ENCODE measurements at places on chromosomes 6 and 20.

- DNase-seq, result no peak
These were observed 19.5 kb upstream of the FAM8A1 start for GRCh38 chr6:17580518-17581048.

- DNase-seq, result no peak
These were observed 14.5 kb downstream of the CHMP4B start for GRCh38 chr20:33825340-33826269.

DNA sequence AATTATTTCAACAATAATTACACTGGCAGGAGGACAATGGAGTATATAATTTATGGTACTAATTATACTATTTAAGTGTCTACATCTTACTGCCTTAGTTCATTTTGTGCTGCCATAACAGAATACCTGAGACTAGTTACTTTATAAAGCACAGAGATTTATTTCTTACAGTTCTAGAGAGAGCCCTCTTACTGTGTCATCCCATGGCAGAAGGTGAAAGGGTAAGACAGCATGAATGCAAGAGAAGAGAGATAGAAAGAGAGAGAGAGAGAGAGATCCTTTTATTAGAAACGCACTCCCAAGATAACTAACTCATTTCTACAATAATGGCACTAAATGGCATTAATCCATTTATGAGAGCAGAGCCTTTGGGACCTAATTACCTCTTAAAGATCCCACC, 314.7 kb downstream of the EPM2A start:
- DNase-seq, result no peak

- peak; percentile 2 for DNase-seq
These were observed 52.1 kb upstream of the RNF182 start for GRCh38 chr6:13872681-13873080.

- DNase-seq, result peak; percentile 33
These were observed 188.3 kb upstream of the ZFP64 start for GRCh38 chr20:52379723-52380336.

DNA sequence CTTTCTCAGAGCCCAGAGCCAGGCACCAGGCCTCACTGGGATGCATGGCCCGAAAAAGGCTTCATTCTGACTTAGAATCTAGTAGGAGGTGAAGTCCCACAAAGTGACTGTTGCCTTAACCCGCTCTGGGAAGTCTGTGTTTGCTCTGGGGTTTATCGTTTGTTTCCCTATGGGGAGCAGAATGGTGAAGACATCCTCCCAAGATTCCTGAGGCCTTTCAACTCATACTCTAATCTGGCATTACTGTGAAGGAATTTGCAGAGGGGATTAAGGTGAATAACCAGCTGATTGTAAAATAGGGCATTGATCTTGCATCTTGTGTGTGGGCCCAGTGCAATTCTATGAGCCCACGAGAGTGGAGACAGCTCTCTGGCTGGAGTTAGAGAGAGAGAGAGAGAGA, 67.8 kb downstream of the CDH26 start:
- DNase-seq, result no peak

DNA sequence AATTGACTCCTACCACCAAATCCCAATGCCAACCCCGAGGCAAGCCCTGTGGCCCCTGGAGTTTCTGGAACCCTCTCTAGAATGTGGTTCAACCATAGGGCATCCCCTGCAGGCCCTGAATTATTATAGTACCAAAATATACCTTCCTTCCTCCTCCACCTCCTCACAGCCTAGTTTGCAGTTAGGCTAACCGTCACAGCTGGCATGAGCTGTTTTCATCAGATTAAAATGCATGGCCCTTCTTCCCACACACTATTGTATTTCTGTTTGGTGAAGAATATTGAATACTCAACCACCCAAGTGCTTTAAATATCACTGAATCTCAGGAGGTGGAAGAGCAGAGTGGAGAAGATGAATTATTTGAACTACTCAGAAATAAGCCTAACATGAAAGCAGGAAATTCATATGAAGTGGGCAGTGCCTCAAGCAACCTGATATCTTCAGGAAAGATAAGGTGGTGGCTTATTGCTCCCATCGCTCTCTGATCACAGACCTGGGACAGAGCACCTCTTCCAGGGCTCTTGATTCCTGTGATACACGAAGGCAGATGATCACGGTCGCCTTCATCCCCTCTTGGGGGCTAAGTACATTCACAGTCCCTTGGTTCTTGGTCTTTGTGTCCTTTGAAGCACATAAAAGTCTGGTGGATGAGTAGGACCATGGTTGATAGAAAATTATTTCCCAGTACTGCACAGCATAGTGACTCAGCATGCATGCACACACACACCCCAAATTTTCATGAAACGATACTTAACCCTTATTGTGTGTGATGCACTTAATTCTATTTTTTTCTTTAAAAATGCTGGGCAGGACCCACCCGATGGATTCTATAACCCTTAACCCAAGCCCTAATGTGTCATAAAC, 90.9 kb downstream of the PSMG4 start:
- DNase-seq, result no peak

DNA sequence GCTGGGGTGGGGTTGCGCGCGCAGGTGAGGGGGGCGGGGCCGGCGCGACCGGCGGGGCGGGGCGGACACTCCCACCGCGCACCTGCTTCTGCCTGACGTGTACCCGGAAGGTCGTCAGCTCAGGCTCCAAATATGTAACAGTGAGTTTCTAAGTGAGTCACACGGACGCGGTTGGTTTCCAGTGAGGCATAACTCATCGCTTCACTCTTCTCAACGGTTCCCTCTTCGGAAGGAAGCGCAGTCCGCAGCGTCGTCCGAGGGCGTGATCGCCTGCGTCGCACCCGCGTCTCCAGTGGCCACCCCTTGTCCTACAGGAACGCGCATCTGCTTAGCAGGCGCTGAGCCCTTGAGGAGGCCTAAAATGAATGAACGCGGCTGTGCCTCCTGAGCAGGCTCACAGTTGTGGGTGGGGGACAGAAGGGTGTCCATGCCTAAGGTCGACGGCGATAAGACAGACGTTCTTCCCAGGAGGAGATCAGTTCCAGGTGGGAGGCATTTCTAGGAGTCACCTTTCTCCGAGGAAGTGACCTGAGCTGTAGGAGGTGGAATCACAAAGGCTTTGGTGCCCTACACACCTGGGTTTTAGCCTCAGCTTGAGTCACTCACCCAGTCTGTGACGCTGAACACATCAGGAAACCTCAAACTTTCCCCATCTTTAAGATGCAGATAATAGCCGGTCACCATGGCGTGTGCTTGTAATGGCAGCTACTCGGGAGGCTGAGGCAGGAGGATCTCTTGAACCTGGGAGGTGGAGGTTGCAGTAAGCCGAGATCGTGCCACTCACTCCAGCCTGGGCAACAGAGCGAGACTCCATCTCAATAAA, 50.9 kb upstream of the EZR start:
- DNase-seq, result peak; percentile 97

DNA sequence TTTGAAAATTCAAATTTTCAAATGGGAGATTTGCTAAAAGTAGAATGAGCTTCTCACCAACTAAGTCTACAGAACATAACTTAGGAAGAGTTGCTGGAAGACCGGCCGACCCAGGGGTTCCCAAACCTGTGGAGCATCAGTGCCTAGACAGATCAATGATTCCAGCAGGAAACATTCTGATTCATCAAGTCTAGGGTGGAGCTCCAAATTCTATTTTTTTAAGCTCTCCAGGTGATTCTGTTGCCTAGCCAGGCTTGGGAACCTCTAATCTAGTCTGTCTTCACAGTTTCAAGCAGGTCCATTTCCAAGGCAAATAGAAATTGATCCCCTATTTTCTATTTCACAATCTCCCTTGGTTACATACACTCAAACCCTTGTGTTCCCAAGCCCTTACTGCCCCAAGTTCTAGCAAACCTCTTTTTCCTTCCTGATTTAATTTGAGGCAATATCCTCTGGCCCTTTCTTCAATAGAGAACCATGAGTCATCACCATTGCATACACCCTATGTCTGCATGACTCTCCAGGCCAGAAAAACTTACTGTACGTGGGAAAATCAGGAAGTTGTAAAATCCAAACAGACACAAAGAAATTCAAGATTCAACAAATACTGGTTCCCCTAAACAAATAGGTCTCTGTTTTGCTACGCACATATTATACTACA, 8.9 kb downstream of the ATXN1 start:
- DNase-seq, result no peak

DNA sequence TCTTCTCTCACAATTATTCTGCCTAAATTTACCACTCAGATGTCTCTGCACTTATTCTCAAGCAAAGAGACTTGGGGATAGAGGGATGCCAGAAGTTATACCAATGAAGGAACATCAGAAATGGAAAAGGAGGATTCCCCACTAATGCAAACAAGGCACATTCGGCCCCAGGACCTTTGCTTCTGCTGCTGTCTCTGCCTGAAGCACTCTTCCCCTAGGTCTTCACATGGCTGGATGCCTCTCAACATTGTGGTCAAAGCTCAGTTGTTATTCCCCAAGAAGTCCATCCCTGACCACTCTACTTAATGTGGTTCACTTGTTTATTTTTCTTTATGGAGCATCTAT, 508.7 kb downstream of the DOK5 start:
- no peak for DNase-seq

DNA sequence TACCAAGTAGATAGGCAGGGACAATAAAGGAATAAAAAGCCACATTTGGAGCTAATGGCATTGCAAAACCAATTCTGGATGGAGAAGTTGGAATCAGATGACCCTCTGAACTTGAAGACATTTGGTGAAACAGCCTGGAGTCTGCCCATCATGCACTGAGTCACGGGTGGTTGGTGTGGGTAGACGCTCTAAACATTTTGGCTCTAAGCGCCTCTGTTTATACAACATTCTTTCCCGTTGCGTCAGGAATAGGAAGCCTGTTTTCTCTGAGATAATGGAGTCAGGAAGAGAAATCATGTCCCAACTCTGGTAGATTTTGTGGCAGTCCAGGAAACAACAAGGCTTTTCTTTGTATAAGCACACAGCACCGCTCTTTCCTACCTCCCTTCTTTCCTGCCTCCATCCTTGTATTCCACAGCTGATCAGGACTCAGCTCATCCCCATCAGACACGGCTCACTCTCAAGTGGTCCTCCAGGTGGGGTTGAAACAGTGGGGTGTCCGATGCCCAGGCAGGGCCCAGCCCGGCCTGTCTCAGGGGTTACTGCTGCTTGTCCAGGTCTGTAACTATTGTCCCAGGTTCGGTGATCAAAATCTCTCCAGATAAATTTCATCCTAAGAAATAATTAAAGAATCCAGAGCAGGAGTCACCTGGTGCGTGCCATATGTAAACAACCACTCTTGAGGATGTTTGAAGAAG, 12.1 kb upstream of the RAMACL start:
- DNase-seq, result no peak

GRCh38 chr6:144365271-144365670, 80.1 kb downstream of the UTRN start:
- DNase-seq, result no peak

- DNase-seq, result no peak
These were observed 90.7 kb downstream of the PLG start for GRCh38 chr6:160792708-160793107.

- DNase-seq, result no peak
These were observed 8.5 kb downstream of the MRPS18A start for GRCh38 chr6:43679057-43679456.

DNA sequence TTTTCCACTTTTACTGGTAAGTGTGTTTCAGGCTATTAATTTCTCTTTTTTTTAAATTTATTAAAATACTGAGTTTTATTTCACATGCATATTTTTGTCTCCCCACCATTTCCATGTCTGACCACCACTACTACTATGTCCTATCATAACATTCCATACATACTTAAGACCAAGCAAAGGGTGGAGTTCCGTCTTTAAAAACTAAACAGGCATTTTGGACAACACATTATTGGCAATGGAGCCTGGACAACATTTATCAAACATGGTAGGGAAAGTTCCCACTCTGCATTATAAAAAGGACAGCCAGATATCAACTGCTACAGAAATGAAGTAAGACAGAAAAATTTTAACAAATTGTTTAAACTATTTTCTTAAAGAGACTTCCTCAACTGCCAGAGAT, 91.9 kb downstream of the LMBRD1 start:
- no peak for DNase-seq

GRCh38 chr20:6636209-6637159, 131.0 kb upstream of the BMP2 start:
- no peak for DNase-seq

DNA sequence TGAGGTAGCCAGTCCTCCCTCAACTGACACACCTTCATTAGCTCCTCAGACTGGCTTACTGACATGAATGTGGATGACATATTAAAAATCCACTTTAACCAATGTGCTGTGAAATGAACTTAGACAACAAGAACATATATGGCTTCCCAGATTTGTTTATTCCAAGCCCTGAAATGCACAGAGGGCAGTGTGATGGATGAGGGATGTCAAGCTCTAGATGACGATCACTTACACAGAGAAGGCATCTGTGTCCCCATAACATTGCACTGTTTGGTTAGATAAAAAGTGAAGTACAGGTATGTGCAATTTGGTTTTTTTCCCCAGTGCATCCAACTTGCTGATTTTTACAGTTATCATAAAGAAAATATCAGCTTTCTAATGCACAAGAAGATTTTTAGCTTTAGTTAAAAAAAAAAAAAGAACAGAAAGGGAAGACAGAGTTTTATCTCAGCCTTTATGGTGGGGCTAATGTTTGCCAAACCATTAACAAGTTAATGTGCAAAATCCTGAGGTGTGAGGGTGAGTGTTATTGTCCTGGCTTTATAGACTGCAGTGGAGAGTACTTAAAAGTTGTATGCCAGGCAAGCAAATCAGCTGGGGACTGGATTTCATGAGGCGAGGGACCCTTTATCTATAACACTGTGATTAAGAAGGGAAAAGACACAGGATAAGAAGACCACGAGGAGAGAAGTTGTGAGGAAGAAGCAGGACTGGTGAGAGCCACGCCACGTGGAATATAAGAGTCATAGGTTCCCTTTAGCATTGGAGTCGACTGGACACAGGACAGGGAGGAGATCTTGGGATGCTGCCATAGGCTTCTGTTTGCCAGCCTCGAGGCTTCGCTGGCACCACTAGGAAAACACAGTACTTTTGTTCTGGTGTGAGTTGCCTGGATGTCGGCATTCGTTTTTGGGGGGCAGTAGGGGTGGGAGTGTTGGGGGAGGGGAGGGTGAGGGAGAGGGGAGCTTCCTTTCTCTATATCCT, 90.0 kb upstream of the BACH2 start:
- no peak for DNase-seq

- no peak for DNase-seq
These were observed 22.7 kb upstream of the KIF25 start for GRCh38 chr6:167974640-167975344.

- no peak for DNase-seq
These were observed 27.0 kb downstream of the ZNF292 start for GRCh38 chr6:87182321-87182720.

- no peak for DNase-seq
These were observed 8.1 kb downstream of the PTPRK start for GRCh38 chr6:128512296-128512695.

- DNase-seq, result no peak
These were observed 29.7 kb upstream of the AFDN start for GRCh38 chr6:167797011-167797471.

- no peak for DNase-seq
These were observed 98.3 kb downstream of the HAO1 start for GRCh38 chr20:7841971-7842310.

- DNase-seq, result no peak
These were observed 19.9 kb upstream of the BPIFA2 start for GRCh38 chr20:33148040-33148439.

- DNase-seq, result no peak
These were observed 64.2 kb downstream of the SGK1 start for GRCh38 chr6:134253681-134254080.

Measured in CD4-positive, alpha-beta T cell treated with Interleukin-21 for 1 hour (primary cell).